ENCODE measurements at places on chromosomes 6 and 20.

DNA sequence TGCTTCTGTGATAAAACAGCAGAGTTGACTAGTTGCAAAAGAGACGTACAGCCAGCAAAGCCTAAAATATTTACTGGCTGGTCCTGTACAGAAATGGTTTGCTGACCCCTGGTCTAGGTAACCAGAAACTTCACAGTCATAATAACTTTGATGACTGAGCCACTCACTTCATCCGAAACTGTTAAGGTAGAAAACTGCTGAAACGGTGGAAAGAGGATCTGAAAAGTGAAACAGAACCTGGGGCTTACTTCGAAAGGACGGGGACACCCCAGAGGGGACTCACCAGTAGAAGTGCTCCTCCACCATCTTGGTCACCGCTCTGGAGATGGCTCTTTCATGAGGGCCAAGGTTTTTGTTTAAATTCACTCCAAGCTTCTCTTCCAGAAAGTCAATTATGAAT, 16.4 kb downstream of the FAXC start:
- DNase-seq: no peak

DNA sequence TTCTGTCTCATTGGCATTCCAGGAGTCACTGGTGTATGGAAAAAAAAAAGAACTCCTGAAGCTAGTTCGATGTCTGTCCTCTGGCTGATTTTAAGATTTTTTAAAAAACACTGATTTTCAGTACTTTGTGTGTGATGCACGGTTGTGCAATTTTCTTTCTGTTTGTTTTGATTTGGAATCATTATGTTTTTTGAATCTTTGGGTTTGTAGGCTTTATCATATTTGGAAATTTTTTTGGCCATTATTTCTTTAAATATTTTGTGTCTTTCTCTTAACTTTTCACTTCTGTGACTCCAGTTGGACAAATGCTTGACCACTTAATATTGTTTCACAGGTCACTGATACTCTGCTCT, 327.2 kb downstream of the BCKDHB start:
- DNase-seq: no peak

DNA sequence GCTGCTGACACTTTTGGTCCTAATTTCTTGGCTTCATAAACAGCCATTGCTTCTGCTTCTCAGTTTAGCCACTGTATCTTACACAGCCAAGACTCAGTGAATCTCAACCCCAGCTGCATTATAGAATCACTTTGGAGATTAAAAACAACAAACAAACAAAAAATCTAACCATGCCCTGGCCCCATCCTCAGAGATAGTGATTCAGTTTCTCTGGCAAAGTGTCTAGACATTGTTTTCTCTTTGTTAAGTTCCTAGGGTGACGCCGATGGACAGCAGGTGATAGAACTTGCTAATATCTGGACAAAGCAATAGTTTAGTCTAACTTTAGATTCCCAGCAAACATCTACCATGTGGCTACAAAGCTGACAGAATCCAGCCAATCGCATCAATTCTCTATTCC, 2.9 kb downstream of the ADGRF5 start:
- DNase-seq: no peak

- DNase-seq: no peak
Measured at GRCh38 chr6:80151635-80152034, 45.2 kb downstream of the BCKDHB start.

DNA sequence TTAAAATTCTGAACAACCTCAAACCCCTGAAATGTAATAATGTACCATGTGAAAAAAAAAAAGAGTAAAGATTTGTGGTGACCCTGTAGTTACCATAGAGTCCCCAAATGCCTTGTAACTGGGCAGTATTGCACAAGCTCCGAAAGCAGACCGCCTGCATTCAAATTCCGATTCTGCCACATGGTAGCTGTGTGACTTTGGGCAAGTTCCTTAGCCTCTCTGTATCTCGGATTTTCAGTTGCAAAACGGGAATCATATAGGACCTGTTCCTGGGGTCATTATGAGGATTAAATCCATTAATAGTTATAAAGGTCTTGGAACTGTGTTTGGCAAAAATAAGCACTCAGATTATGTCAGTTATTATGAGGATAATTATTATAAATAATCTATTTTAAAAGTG, 43.6 kb downstream of the TSPYL4 start:
- no peak for DNase-seq

DNA sequence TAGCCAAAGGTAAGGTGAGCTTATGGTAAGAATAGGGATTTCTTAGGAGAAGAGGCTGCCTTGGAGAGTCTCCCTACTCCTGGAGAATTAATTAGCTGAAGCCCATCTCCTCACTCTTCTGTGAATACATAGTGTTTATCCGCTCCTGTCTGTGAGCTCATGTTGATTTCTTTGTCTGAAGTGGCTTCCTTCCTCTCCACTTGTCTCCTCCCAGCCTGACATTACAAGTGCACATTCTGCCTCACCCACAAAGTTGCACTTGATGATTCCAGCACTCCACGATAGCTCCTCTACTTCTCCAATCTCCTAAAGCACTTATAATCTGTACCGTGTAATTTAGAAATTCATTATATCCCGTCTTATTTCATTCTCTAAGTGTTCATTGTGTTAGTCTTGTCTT, 287.2 kb downstream of the QKI start:
- no peak for DNase-seq

DNA sequence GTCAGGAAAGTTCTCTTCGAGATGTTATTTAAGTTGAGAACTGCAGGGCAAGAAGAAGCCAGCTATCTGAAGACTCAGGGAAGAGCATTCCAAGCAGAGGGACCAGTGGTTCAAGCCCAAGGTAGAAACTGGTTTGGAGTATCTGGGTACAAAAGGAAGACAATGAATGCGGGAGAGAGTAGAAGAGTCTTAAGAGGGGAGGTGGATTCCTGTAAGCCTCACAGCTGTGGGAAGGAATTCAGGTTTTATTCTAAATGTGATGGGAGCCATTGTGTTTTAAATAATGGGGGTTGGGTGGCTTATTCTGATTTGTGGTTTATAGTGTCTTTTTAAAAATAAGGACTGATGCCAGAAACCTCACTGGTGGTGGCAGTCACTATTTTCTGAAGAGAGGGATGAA, 37.6 kb upstream of the TENT5A start:
- DNase-seq: no peak

- no peak for DNase-seq
Measured at GRCh38 chr20:50389808-50390684, 120.1 kb upstream of the PTPN1 start.

GRCh38 chr6:1792989-1793388, 183.3 kb downstream of the FOXC1 start:
- DNase-seq: no peak

DNA sequence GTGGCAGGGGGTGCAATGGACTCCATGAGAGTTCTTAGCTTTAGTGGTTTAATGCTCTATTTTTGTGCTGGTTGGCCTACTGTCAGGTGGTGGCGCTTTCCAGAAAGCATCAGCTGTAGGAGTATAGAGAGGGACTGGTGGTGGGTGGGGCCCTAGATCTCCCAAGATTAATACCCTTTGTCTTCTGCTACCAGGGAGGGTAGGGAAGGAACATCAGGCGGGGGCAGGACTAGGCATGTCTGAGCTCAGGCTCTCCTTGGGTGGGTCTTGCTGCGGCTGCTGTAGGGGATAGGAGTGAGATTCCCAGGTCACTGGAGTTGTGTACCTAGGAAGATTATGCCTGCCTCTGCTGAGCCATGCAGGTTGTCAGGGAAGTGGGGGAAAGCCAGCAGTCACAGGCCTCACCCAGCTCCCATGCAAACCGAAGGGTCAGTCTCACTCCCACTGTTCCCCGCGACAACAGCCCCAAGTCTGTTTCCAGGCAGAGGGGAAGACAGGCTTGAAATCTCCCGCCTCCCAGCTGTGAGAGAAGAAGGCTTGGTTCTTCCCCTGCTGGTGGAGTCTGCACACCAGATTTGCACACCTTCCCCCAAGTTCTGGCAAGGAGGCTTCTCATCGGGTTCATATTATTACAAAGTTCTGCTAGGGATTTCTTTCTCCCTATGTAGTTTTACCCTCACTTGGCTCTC, 46.7 kb upstream of the PKIB start:
- no peak for DNase-seq

DNA sequence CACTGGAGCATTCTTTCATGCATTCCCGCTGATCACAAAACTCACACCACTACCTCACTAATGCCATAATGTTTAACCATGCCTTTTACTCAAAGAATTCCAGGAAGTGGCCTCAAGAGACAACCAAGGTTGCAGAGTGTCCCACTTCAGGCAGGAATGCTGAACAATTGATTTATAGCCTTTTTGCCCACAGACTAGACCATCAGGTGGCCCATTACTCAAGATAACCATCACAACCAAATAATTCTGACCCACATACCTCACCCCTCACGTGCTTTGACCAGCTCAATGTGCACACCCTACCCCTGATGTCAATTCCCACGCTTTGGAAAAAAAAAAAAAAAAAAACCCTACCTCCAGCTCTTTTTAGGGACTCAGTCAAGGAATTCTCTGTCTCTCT, 220.6 kb upstream of the UFL1 start:
- DNase-seq: no peak

DNA sequence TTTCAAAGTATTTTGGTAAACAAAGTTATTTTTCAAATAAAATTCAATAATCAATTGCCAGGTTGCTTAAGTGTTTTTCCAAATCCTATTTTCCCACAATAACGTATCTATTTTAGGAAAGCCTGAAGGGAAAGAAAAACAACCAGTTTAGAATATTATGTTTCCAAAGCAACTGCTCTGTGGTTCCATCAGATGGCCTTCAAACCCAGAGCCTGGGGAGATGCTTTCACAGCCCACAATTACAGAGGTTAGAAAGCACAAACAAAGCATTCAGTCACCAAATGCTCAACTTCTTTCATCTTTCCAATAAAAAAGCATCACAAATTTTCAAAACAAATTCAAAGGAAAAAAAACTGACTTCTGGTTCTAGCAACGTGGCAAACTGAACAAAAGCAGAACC, 66.0 kb downstream of the ELOVL5 start:
- DNase-seq: no peak

DNA sequence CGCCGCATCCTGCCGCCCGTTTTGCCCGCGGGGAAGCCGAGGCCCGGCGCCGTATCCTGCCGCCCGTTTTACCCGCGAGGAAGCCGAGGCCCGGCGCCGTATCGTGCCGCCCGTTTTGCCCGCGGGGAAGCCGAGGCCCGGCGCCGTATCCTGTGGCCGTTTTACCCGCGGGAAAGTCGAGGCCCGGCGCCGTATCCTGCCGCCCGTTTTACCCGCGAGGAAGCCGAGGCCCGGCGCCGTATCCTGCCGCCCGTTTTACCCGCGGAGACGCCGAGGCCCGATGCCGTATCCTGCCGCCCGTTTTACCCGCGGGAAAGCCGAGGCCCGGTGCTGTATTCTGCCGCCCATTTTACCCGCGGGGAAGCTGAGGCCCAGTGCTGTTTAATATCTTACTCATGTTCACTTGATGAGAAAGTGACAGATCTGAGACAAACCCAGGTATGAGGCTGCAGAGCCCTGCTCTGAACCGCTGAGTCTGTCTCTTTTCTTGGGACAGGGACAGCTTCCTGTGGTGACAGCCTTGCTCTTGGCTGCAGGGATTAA, 129.4 kb downstream of the CDH26 start:
- no peak for DNase-seq
